Caki2 (cell line): ENCODE measurements at places on chromosomes 2 and 18. TPM values are rescaled to one million over a fixed set of nuclear protein-coding genes. Genes with fewer than 3 reads are reported as not detected.

The COLEC12 gene
- 0.57 TPM in 1 of 2 replicates, not detected in the other for total RNA-seq

DNA sequence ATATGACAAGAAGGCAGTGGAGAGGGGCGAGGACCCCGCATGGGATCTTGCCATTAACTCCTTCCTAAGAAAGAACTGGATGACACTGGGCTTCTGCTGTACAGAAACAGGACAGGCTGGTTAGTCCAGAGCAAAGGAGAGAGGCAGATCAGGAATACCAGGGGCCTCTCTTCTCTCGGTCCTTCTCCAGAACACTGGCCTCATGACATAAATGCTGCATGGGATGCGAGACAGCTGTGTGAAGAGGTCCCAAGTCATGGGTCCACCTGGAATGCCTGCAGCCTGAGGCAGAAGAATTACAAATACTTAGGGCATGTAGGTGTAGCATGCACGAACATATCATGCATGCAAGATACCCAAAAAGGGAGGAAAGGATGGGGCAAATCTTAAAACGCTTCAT is 9.1 kb downstream of the MBOAT2 start:
- no peak for DNase-seq

DNA sequence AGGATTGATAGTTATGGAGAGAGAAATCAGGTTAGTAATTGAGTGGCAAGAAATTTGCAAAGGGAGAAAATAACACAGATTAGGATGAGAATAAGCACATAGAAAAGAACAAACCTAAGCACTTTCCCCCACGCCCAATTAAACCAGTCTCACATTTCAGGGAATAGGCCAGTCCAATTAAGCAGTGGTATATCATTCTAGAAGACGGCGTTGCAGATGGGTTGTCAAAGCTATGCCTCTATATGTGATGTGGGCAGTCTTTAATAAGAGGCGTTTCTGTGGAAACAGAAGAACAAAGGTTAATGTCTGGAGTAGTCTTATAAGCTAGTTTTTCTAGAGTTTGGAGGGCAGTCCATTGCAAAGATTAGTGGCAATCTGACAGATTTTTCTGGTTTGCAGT is 61.6 kb downstream of the B3GNT2 start:
- DNase-seq: no peak

DNA sequence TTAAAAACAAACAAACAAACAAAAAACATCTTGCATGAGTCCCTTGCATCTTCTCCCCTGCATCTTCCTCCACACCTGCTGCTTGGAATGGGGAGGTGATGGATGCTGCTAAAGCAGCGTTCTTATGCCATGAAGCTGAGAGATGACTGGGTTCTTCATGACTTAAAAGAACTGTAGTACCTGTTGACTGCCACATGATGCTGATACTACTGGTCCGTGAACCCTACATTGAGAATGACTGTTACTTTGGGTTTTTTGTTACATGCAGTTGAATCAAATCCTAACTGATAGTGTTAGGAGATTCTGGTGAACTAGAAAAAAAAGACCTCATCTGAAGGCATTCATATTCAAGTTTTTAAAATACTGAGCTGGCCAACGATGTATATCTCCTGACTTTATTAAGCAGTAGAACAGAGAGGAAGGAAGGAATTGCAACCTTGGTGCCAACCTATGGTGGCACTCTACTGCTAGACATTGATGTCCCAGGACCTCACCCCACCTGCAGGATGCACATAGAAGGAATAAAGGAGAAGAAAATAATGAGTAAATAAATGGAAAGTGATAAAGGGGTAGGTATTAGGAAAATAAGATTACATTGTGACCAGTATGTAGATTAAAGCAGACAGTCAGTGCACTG is 63.2 kb upstream of the SPAG16 start:
- DNase-seq: no peak

DNA sequence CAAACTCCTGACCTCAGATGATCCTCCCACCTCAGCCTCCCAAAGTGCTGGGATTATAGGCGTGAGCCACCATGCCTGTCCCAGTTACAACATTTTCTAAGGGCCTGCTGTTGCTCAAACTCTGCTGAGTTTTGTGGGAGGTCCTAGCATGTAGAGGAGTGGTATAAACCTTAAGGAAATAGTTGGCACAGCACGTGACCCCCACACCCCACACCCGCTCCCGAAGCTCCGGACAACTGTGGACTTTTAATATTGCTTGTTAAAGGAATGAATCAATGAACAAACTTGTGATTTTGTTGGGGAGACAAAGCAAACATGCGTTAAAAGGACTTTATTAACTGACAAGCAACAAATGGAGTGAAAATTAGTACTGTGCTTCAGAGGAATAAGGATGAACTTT is 137.8 kb upstream of the GATA6 start:
- DNase-seq: no peak

DNA sequence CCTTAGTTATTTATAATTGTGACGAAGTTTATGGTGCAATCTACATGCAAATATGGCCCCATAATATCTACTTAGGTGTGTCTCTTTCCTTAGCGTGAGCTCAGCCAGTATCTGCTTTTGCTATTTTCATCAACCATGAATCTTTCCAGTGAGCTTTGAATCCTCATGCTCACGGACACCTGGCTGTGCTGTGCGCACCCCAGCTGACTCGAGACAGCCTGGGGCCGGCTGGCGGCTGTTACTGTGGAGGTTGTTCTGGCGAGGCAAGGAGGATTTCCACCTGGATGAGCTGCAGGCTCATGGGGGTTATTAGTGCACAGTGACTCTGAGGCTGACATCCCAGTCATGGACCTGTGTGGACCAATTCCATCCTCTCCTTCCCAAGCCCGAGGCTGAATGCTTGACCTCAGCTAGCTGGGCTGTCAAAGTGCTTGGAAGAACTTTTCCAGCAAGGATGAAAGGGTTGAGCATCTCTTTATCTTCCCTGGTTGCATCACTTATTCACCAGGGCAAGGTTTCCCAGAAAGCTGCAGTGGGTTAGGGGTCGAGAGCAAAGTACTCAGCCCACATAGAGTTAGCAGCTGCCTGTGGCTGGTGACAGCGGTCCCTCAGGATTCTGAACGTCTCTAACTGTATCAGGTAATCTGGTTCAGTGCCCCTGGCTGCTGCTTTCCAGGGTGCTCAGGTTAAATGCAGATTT is 141.7 kb downstream of the ARL4C start:
- DNase-seq: no peak

DNA sequence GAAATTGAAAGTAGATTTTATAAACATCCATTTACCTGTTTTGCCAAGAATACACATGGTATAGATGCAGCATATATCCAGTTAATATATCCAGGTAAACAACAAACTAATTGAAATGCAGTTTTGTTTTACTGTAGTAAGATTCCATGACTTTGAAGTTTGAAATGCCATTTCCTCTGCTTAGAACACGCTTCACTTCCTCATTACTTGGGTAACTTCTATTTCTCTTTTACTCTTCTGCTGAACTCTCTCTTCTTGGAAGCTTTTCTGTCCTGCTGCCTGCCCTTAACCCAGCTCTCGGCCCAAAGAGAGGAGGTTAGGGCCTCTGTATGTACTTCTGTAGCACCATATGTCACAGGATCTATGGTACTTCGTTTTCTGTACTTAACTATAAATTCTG is 14.1 kb upstream of the IL1RL2 start:
- no peak for DNase-seq

DNA sequence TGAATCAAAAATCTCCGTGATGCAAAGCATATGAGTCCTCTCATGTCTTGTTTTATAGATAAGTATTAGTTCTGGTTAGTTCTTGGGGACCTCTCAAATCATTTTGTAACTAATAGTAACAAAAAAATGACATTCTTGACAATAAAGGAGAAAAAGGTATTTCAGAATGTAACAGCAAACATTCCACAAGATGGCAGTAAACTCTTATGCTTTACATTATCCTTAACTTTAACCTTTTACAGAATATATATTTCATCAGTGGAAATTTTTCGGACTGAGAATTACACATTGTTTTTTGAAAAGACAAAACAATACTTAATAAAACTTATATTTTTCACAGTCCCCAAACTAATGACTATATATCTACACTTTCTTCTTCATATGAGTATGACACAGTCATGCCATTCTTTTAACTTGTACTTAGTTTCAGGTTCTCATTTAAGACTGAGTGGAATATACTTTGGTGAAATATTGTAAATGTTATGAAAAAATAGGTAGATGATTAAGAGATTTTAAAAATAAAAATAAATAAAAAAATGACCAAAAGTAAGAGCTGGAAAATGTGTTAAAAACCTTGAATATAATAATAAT is 142.9 kb upstream of the NXPH2 start:
- DNase-seq: peak; percentile 4

The SCN3A gene
- 0.14 and 0.24 TPM in 2 replicates for total RNA-seq

DNA sequence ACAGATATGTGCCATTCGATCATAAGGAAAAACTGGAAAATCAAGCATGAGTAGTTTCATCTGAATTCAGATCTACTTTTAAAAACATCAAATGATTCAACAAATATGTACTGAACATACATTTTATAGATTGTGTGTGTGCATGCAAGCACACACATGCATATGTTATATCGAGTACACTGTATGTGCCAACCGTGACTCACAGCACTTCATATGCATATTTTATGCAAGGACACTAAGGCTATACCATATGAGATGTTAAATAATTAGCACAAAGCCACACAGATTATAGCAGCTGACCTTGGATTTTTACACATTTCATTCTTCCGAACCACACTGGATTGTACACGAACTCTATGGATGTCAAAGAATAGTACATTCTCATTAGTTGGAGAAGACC is 161.2 kb downstream of the DNAH7 start:
- DNase-seq: no peak

The ATP6V1C2 gene
- total RNA-seq: not detected in 2 replicates

The ACTR3 gene
- total RNA-seq: 381 and 425 TPM in 2 replicates

The LOXHD1 gene
- total RNA-seq: not detected in 2 replicates

- no peak for DNase-seq
These were observed 9.2 kb downstream of the BOK start for GRCh38 chr2:241567776-241568175.

The SERPINB2 gene
- not detected in 2 replicates for total RNA-seq

DNA sequence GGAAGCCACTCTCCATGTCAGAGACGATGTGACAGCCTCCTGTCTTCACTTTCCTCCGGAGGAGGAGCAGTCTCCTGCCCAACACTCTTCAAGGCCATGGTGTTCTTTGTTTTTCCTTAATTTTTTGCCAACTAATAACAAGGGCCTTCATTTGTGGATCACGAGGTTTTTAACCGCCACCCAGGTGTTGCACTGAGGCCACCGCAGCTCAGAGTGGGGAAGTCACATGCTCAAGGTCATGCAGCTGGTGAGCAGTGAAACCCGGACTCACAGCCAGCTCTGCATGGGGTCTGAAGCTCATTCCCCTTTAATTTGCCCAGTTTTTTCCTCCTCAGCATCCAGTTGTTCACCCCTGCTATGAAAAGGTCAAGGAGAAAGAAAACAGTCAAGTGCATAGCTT is 19.6 kb downstream of the ENOSF1 start:
- DNase-seq: no peak
